Ureter (tissue), 1 donor: ENCODE measurements at places on chromosomes 4 and X. TPM values are rescaled to one million over a fixed set of nuclear protein-coding genes. Genes with fewer than 3 reads are reported as not detected.

The ZNF157 gene
- total RNA-seq: 0.26 TPM

The KCTD8 gene
- total RNA-seq: 1.0 TPM

The GBA3 gene
- 0.44 TPM for total RNA-seq

- DNase-seq: no peak
These were observed 53.4 kb downstream of the GABRB1 start for GRCh38 chr4:47084795-47085194.

GRCh38 chrX:96314985-96315384, 369.7 kb upstream of the DIAPH2 start:
- DNase-seq: no peak

- DNase-seq: no peak
These were observed 15.0 kb downstream of the NKX3-2 start for GRCh38 chr4:13529128-13529919.

GRCh38 chr4:25158817-25159216, 1.4 kb downstream of the SEPSECS start:
- no peak for DNase-seq

GRCh38 chr4:113604955-113605354, 156.6 kb downstream of the CAMK2D start:
- no peak for DNase-seq

GRCh38 chr4:2812612-2813354, 19.9 kb downstream of the SH3BP2 start:
- DNase-seq: no peak

DNA sequence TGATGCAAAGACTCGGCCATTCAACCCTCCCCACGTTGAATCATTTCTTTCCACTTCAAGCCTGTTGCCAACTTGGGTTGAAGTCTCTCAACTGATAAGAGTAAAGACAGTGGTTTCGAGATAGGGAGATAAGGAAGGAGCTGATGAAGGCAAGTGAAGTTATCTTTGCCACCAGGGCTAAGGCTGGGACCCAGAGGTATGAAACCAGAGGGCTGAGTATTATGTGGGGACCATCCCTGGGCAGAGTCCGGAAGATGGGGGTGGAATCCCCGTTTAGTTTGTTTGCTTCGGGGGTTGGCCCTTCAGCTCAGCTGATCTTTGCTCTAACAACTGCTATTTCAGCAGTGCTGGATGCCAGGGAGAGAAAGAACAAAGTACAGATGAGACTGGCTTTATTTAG, 2.3 kb upstream of the XPNPEP2 start:
- no peak for DNase-seq

DNA sequence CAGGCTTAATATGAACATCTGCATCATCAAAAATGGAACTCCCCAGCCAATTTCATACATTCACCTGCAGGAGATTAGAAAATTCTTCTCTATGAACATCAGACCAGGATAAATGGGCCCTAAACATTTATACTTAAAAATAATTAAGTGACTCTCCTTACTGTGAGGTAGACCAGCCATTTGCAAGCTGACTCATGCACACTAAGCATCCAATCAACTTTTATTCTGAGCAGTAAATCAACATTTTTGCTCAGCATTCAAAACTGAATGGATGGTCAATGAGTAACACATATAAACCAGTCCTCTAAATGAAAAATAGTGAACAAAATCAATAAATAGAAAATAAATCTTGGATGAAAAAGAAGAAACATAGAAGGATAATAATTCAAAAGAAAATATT, 19.9 kb upstream of the PCDH10 start:
- DNase-seq: no peak

GRCh38 chr4:53168228-53168627, 197.6 kb downstream of the SCFD2 start:
- DNase-seq: no peak
